ENCODE measurements at places on chromosomes 2 and 18.

GRCh38 chr2:111121028-111121827, 514 bp downstream of the BCL2L11 start:
- DNase-seq, result no peak

- DNase-seq, result no peak
Measured at GRCh38 chr2:42902939-42903709, 110.7 kb upstream of the HAAO start.

GRCh38 chr2:241550616-241551580, 7.6 kb upstream of the BOK start:
- no peak for DNase-seq

DNA sequence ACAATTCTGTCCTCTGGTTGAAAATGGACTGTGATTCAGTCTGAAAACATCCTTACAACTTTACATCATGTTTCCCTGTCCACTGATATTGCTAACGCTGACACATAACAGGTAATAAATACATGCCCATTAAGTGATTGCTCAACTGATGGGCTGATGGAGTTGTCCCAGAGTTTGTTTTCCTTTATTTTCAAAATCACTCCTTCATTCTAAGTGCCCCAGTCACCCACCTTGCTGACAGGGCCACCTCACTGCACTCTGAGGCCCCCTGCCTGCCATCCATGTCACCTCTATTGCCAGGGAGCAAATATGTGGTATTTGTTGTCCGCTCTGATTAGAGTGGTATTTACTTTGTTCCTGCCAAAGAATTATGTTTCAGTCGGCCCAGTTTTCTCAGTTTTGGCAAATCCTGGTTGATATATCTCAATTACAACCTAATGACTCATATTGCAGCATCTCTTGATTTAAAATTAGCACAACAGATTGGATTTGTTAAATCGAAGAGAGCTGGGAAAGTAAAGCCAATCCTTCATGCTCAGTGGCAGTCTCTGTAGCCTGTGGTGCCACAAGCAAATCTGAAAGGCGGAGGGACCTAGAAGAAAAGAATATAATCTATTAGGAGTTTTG, 105.1 kb downstream of the RDH14 start:
- DNase-seq, result peak; percentile 94

DNA sequence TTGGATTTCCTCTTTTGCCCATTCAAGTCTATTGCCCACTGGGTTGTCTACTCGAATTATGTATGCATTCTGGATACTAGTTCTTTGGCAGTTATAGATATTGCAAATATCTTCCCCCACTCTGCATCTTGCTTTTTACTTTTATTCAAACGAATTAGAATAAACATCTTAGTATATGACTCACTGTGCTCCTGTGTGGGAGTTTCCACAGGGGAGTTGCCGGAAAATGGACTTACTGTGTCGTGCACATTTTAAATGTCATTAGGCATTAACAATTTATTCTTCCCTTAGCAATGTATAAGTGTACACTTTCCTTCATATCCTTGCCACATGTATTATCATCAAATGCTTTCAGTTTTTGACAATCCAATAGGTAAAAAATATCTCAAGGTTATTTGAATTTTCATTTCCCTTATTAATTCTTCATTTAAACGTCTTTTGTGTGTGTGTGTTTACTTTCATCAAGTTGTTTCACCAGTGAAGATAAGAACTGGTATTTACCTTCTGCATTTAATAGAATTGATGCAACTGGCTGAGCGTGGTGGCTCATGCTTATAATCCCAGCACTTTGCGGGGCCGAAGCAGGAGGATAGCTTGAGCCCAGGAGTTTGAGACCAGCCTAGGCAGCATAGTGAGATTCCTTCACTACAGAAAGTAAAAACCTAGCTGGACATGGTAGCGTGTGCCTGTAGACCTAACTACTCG, 4.6 kb upstream of the UGT1A5 start:
- DNase-seq, result no peak

GRCh38 chr2:39679805-39680204, 14.1 kb downstream of the TMEM178A start:
- DNase-seq, result no peak

DNA sequence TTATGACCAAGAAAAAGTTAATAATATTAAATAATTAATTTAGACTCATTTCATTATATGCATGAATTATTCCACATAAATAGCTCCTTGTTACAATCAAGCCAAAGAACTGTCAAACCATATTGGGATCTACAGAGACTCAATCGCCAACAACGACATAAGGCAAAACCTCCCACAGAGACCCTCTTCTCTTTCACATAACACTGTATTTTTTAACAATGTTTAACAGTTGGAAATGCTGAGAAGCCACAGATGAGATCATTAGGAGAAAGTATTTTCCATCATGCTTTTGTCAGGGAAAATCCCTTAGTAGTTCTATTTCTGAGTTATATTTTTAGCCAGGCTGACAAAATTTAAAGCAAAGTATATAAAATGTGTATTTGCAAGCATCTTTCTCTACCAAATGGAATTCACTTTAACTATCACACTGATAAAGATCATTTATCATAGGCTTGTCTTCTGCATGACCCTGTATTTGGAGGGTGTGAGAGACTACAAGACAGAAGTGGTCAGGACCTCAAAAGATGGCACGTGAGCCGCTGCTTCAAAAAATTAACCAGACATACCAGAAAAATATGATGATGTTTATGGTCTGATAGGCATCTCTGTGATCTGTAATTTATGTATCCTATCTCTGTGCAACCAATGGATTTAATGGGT, 383.8 kb downstream of the NRXN1 start:
- DNase-seq, result no peak

DNA sequence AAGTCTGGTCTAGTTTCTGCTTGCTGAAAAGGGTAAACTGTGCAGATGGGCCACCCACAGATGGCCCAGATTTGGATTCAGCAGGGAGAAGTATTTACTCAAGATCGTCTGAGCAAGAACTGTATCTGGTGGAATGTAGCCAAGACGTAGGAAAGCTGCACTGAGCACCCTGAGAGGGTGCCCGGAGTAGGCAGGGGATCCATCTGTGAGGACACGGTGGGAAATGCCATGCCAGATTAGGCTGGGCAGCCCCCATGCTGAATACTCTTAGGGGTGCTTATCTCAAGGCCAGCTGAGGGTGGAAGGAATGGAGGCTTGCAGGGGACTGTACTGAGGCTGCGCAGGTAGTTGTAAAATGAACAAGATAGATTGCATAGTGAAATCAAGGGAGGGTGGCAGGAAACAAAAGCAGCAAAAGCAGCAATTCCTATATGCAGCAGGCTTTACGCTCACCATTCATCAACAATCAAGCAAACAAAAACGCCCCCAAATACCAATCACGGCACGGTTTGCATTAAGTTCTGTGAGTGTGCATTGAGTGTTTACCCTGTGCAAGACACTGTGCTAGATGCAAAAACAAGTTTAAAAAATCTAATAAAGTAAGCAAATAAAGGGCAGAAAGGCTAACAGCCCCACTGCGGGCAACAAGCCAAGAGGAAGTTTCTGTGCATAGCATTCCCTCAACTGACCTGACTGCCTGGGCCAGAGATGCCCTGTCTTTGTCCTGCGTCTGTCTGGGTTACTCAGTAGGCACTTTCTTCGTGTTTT, 32.2 kb upstream of the LPIN2 start:
- no peak for DNase-seq

GRCh38 chr18:12233378-12233777, 20.8 kb upstream of the CIDEA start:
- DNase-seq, result no peak

GRCh38 chr2:9303528-9304225, 97.1 kb downstream of the ASAP2 start:
- no peak for DNase-seq

DNA sequence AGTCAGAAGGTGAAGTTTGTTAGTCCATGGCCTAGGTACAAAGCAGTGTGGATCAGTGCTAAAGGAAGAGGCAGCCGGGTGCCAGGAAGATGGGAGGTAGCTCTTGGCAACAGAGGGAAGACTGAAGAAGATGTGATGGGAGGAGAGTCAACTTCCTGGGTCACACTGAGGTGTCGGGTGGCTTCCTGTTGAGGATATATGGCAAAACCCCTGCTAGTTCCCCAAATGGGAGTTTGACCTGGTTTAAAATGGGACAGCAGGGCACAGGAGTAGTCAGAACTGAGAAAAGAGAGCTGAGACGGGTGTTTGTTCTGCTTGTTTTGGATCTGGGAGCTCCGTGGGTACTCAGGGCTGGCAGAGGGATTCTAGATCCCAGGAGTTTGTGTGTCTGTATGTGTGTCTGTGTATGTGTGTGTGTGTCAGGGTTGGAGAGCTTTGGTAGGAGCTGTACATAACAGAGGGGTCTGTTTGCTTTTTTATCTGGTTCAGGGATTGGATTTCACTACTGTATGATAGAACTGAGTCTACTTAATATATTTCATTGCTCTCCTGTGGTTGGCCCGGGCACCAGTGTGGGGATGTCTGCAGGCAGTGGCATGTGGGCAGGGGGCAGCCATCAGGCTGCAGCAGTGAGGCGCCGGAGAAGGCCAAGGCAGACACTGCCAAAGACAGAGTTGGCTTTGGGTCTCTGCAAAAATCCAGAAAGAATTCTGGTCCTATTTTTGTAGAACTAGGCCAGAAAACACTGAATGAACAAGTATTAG, 17.1 kb downstream of the MXD1 start:
- no peak for DNase-seq

DNA sequence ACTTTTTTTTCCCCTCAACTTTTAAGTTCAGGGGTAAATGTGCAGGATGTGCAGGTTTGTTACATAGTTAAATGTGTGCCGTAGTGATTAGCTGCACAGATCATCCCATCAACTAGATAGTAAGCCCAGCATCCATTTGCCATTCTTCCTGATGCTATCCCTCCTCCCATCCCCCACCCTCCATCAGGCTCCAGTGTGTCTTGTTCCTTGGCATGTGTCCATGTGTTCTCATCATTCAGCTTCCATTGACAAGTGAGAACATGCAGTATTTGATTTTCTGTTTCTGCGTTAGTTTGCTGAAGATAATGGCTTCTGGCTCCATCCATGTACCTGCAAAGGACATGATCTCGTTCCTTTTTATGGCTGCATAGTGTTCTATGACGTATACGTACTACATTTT, 47.2 kb upstream of the STON1 start:
- DNase-seq, result no peak

- DNase-seq, result no peak
Measured at GRCh38 chr2:100043891-100044255, 98.5 kb downstream of the AFF3 start.

GRCh38 chr2:176169711-176170110, 12.6 kb downstream of the HOXD3 start:
- DNase-seq, result no peak

DNA sequence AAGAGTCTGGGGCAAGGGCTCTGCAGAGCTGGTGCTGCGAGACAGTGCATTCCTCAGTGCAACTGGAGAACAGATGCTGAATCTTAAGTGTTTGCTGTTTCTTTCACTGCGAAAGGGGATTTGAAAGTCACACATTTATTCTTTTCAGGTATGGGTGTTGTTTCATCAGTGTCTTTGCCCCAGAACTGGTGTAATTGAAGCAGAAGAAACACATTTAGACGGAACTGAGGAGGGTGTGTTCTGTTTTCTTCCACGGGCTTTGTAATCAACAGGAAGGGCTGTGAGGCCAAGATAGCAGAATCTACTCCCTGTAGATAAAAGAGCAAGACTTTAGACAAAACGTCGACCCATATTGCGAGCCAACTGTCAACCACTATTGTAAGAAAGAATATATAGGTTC, 151.9 kb downstream of the EPHA4 start:
- DNase-seq, result no peak

GRCh38 chr2:87401726-87402345, 346.1 kb upstream of the PLGLB2 start:
- no peak for DNase-seq

DNA sequence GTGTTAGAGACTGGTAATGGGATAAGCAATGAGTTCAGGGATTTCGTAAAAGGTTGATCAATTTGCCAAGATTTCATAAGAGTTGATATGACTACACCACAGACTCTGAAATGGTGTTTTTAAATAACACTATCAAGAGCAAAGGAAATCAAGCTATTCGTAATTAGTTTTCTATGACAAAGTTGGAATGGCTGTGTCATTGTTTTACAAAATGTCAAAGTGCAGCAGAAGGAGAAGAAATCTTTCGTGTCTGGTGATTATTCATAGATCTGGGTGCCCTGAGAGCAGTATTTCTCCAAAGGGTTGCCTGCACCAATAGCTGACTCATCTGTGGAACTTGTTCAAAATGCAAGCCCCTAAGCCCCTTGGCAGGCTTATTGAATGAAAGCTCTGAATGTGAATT, 70.1 kb downstream of the NABP1 start:
- peak; percentile 60 for DNase-seq

GRCh38 chr2:60554074-60554645, 706 bp upstream of the BCL11A start:
- no peak for DNase-seq

- no peak for DNase-seq
Measured at GRCh38 chr18:47830772-47831171, 99.7 kb downstream of the SMAD2 start.

- no peak for DNase-seq
Measured at GRCh38 chr2:88999365-88999764, 307.9 kb downstream of the RPIA start.

- no peak for DNase-seq
Measured at GRCh38 chr2:54535599-54536195, 79.6 kb downstream of the SPTBN1 start.

DNA sequence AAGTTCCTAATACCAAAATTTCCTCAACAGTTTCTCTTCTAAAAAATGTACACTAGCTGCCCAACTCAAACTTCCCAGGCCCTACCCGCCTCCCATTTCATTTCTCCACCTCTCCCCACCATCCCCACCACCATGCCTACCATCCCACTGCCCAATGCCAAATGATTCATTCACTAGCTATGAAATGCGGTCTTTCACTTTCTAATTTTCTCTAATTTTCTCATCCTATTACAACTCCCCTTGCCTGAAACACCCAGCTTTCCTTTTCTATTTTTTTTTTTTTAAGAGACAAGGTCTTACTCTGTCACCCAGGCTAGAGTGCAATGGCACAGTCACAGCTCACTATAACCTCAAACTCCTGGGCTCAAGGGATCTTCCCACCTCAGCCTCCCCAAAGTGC, 38.4 kb downstream of the KIDINS220 start:
- DNase-seq, result no peak

DNA sequence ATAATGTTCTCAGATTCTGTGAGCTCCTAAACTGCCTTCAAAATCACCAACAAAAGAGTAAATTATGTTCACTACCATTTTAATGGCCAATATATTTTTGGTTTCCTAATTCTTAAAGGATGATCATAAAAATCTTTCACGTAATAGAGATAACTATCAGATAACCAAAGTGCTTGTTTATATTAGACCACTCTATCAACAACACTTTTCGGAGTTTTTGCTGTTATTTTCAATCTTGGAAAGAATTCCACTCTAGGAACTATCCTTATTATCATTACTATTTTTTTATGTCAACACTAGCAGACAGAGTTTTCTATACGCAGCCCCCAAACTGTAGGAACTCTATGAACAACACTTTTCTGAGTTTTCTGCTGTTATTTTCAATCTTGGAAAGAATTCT, 782.5 kb upstream of the ZEB2 start:
- DNase-seq, result no peak

Measured in fibroblast of gingiva (primary cell).